Putamen (tissue), 1 donor: ENCODE measurements at places on chromosomes 7 and 10.

GRCh38 chr7:75019800-75020199, 53.8 kb downstream of the RCC1L start:
- DNase-seq, result no peak

DNA sequence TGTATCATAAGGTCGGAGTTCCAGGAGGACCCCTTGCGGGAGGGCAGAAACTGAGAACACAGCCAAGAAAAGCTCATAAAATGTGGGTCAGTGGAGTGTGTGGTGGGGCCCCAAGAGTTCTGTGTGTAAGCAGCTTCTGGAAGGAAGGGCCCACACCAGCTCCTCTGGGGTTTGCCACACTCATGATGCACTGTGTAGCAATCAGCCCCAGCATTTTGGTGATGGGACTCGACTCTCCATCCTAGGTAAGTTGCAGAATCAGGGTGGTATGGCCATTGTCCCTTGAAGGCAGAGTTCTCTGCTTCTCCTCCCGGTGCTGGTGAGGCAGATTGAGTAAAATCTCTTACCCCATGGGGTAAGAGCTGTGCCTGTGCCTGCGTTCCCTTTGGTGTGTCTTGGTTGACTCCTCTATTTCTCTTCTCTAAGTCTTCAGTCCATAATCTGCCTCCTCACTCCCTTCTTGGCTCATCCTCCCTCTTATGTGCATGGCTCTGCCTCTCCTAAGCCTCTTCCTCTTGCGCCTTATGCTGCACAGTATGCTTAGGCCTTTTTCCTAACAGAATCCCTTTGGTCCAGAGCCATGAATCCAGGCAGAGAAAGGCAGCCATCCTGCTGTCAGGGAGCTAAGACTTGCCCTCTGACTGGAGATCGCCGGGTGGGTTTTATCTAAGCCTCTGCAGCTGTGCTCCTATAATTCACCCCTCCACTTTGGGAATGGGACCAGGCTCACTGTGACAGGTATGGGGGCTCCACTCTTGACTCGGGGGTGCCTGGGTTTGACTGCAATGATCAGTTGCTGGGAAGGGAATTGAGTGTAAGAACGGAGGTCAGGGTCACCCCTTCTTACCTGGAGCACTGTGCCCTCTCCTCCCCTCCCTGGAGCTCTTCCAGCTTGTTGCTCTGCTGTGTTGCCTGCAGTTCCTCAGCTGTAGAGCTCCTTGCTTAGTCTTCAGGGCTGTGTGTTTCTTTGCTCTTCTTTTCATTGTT, 17.8 kb downstream of the PRSS2 start:
- no peak for DNase-seq

DNA sequence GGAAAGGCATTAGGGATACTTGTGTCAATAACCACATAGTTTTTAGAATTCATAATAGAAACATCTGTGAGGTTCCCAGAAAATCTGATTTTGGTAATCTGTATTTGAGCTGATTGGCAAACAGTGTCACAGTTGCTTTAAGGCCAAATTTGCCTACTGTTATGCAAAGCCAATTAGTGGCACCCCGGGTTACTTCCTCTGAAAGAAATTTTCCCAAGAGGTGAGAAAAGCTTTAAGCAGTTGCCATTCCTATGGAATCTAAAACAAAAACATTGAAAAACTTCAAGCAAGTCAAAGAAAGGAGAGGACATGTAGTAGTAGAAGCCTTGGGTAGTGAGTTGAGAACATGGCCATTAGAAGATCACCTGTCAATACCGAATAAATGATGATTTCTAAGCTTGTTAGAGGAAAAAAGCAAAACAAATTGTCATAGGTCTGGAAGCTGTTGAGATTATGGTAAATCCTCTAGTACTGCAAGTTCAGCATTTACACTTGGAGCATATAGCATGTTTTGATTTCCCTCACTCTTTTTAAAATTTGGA, 176.8 kb downstream of the TWIST1 start:
- DNase-seq, result no peak

- DNase-seq, result no peak
These were observed 47.8 kb upstream of the CDK6 start for GRCh38 chr7:92884218-92884617.

- DNase-seq, result no peak
These were observed 686.9 kb upstream of the FOXK1 start for GRCh38 chr7:3995187-3995586.

DNA sequence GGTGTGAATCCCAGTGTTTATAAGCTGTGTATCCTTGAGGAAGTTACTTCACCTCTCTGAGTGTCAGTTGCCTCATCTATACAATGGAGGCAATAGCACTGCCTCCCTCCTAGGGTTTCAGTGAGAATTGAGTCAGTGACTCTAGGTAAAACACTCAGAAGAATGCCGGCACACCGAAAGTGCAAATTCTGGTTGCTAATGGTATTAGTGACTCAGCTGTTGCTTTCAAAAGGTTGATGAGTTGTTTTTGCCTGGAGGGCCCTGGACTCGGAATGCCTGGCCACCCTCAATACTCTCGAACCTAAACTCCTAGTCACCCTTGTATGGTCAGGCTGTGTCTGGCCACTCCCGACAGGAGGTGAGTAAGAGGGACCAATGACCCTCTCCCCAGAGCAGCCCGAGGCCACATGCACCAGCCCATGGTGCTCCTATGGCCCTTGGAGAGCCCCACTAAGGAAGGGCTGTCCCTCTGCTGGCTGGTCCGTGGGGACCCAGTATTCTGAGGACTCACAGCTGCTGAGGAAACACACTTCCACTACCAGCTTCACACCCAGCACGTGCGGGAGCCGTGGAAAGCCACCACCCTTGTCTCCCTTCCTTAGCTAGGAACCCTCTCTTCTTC, 60.2 kb downstream of the CALML3 start:
- DNase-seq, result no peak

GRCh38 chr10:69838853-69839252, 37.1 kb downstream of the COL13A1 start:
- DNase-seq, result no peak

GRCh38 chr10:97049670-97050069, 136.1 kb downstream of the SLIT1 start:
- DNase-seq, result no peak

DNA sequence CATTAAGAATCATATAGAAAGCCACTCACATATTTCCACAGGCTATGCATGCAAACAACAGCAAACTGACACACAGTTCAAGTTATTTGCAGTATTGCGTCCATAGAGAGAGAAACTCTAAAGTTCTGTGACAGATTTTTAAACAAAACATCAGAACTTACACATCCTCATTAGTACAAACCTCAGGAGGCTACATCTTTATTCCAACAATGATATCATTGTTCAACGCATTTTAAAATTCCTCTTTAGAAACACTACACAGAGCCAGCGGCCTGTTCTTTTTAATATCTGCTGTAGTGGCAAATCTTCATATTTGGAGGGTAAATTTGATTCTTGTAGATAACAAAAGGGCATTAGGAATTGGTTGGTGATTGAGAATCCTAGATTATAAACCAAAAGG, 55.9 kb upstream of the NFE2L3 start:
- no peak for DNase-seq

GRCh38 chr10:122939856-122940543, 14.0 kb downstream of the C10orf88 start:
- DNase-seq, result no peak

DNA sequence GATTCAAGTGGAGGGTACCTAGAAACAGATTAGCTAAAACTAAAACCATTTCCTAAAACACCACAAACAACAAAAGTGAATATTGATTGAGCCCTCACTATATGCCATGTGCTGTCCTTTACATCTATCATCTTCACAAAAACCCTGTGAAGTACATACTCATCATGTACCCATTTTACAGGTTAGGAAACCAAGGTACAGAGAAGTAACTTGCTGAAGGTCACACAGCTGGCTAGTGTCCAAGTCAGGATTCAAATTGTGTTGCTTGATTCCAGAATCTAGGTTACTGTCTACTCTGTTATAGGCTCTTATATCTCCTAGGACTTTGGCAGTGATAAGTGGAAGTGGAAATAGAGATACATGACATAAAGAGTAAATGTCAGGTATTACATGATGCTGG, 463.8 kb downstream of the LRMDA start:
- no peak for DNase-seq

DNA sequence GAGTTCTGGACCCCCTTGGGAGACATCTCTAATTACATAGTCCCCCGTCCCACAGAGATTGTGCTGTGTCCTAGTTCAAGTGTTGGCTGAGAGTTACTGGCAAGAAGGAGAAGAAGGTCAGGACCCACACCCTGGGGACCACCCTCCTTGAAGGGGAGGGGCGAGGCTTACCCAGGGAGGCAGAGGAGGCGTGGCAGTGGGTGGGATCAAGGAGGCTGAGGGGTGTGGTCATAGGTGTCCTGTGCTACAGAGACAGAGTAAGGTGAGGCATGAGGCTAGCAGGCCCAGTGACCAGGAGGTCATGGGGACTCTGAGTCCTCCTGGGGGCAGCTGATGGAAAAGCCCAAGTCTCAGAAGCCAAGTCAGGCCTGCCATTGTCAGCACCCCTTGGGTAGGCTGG, 29.4 kb upstream of the ADCYAP1R1 start:
- DNase-seq, result no peak

DNA sequence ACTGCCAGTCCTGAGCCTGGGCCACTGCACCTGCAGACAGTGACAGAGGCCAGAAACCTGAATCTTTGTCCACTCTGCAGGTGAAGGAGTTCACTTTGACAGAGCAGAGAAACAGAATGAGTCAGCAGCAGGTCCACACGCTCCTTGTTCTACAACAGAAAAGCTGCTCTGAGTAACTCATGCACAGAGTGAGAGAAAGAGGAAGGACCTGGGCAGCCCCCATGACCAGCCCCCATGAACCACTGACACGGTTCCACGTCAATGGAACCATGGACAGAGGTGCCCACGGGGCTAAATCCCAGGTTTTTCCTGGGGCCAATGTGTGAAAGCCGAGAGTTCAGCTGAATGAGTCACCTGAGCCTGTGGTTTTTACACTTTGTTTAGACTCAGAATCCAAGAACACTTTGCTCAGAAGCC, 40.8 kb upstream of the CTBP2 start:
- DNase-seq, result no peak

DNA sequence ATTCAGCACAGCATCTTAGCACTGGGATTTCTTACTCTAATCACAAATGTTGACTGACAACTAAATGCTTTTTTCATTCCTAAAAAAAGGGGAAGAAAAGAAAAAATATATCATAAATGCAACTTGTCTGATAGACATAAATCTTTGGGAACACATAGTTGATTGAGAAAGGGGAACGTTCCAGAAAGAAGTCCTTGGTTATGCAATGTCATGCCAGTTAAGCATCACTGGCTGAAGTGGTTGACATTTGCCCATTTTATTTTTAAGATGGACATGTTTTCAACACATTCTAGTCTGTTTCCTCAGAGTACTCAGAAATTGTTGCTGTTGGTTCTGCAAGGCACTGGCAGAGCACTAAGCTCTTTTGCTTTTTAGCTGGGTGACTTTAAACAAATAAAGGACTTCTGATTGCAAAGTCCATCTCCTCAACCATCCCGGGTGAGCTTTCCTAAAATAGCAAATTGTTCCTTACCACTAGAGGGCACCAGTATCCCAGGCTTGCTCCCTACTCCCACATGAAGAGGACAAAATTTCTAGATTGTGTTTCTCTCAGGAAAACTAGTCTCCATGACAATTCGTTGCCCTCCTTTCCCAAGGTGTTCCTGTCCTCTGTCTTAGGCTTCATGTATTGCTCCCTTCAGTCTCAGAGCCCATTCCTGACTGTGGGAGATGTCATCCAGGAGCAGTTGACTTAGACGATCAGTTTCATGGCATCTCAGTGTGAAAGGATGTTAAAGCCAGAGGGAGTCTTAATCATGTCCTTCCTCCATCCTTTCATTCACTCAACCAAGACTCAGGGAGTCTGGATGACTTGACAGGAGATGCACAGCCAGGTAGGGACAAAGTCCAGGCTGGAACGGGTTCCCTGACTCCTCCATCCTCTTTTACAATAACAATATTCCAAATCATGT, 23.9 kb downstream of the OPALIN start:
- peak; percentile 65 for DNase-seq

DNA sequence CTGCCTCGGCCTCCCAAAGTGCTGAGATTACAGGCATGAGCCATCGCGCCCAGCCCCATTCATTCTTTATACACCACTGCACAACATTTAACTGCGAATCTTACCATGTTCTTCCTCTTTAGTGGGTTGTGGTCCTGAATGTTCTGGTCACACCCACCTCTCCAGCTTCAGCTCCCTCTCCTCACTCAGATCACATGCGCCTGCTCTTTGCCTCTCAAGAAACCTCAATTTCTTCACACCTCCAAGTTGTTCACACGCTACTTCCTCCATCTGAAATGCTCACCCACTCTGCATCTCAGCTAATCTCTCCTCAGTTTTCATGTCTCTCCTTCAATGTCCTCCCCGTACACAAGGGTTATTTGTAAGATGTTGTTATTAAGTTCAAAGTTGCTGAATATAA, 2.4 kb upstream of the PRR15 start:
- no peak for DNase-seq

DNA sequence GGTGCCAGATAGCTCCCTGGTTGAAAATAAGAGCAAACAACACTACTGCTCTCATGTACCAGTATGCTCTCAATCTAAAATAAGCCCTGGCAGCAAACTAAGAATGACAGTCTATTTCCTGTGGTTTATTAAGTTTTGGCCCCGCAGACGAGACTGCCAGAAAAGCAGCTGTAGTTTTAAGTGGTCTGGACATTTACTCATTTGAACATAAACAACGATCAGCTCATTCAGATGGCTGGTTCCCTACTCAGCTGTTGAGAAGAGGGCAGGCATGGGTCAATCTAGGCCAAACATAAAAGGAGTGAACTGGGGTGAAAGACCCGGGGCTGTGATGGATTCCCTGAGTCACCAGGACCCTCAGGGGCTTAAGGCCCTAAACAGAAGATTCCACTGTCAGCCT, 4.5 kb downstream of the TRIL start:
- DNase-seq, result no peak

DNA sequence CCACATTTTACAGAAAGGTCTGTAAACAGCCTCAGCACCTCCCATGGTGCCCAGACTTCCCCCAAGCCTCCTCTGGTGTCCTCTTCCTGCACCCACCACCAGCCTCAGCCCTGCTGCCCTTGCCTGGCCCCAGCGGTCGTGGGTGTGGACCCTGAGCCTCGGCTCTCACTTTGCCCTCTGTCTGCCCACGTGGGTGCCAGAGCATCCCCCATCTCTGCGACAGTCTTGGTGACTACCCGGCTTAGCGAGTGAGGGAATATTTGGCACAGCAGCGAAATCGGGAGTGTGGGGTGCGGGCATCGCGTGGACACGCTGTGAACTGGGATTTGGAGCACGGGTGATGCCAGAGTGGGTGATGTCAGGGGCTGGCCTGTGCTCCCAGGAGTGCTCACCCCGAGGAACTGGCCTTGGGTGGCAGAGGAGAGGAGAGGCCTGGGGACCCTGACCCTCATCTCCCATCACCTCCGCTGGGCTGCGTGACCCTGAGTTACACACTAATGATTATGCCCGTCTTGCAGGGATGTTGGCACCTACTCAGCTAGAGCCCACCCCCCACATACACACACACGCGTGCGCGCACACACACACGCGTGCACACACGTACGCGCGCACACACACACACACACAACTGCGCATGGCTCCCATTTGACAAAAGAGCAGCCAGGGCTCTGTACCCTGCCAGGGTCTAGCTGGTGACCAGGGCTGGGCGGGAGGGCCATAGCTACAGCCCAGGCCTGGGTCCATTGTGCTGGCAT, 8.7 kb downstream of the ELFN1 start:
- DNase-seq, result no peak
